ENCODE measurements at places on chromosomes 12 and 14.

DNA sequence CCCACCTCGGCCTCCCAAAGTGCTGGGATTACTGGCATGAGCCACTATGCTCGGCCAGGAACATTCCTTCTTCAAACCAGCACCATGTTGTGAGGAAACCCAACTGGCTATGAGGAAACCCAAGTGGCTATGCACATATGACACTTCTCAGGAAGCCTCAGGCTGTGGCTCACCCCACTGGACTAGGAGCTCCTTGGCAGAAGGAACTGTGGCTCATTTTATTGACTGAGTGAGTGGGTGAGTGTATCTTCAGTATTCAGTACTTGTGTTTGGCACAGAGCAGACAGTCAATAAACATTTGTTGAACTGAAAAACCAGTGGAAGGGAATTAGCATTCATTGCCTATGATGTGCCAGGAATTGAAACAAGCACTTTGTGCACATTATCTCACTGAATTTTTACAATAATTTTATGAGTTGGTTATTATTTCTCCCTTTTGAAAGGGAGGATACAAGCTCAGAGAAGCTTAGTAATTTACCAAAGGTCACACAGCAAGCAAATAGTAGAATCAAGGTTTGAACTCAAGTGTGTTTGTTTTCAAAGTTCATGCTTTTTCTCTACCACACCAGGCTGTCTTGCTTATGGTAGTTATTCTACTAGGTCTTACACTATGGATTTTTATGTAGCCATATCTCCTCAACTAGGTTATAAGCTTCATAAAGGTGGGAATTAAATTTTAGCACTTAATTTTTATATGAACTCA is 121.6 kb downstream of the VEZT start:
- DNase-seq: no peak

GRCh38 chr12:46711756-46712155 is 114.0 kb downstream of the SLC38A4 start:
- no peak for DNase-seq

- DNase-seq: no peak
Observed at GRCh38 chr12:93297032-93297431, 80.7 kb upstream of the NUDT4 start.

GRCh38 chr12:101806265-101806664 is 24.5 kb downstream of the GNPTAB start:
- no peak for DNase-seq

DNA sequence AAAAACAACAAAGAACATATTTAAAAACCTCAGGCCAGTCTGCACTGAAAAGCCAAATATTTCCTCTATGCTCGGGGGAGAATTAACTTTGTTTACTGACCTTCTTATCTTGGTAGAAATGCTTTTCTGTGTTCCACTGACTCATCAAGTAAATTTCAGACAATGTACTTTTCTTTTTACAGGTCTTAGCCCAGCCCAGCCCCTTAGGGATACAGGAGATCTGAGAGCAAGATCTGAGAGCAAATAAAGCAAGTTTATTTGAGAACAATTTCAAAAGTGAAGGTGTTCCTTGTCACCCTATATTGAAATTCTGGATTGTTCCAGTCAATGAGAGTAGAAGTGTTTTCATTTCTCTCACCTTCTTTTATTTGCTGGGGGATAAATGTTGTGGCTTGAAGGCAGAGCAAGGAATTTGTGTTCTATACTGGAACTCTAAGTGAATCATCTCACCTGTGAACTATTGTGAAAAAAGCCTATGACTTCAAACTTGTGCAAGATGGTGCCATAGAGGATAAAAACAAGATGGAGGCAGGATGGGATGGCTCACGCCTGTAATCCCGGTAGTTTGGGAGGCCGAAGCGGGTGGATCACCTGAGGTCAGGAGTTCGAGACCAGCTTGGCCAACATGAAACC is 7.9 kb upstream of the GPRC5A start:
- no peak for DNase-seq

DNA sequence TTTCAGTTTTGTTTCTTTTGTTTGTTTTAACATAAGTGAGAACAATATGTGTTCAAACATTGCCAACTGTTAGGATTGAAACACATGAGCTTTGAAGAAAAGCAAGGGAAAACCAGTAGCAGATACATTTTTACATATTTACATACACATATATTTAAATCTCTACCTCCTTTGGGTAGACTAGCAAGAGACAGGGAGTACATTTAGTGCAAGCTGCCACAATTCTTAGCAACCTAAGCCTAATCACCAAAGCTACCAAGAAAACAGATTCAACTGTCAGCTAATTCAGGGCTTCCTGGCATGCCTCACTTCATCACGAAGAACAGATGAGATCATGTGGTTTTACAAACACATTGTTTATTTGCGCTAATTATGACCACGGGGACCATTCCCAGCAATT is 143.1 kb downstream of the PRIMA1 start:
- no peak for DNase-seq

DNA sequence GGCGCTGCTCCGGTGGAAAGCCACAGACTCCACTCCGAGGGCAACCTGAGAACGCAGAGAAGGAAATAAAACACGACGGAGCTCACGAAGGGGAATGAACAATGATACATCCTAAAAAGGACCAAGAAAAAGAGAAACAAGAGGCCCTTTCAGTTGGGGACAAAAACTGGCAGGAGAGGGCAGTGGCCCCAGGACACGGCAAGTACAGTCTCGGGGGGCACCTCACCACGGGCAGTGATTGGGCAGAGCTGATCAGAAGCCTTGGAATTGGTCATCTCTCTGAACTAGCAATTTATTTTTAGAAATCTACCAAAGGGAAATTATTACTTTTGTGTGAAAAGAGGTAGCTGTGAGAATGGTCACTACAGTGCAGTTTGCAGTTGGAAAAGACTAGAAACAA is 27.9 kb downstream of the CCDC92 start:
- no peak for DNase-seq

DNA sequence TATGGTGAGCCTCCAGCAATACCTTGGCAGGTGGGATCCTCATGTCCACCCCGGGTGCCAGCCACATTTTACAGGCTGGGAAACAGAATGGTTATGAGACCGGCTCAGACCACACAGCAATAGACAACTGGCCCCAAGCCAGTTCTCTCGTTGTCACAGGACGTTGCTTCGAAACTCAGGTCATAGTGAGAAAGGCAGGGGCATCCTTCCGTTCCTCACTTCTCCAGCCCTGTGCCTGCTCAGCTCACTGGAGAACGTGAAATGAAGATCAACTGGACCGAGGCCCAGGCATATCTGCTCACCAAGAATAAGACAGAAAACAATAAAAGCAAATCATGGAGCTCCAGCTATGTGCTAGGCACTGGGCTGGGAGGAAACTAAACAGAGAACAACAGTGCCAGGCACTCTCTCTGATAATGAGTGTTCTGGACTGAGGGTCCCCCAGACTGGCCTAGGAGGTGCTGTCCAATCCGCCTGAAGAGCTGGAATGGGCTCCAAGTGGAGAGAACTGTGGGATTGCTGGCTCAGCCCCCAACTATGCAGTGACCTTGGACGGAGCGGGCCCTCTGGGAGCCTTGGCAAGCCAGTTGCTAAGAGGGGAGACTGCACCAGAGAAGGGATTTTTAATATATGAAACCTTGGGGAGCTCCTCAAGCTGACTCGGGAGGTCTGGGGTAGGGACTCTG is 18.8 kb upstream of the FAIM2 start:
- DNase-seq: no peak

- DNase-seq: no peak
Observed at GRCh38 chr12:97490141-97490540, 27.5 kb downstream of the RMST start.

GRCh38 chr12:49331380-49332222 is 5.4 kb downstream of the C1QL4 start:
- DNase-seq: no peak

- no peak for DNase-seq
Observed at GRCh38 chr14:69711065-69711464, 55.9 kb upstream of the SRSF5 start.

GRCh38 chr14:55126932-55127459 is 2.1 kb upstream of the LGALS3 start:
- DNase-seq: no peak

DNA sequence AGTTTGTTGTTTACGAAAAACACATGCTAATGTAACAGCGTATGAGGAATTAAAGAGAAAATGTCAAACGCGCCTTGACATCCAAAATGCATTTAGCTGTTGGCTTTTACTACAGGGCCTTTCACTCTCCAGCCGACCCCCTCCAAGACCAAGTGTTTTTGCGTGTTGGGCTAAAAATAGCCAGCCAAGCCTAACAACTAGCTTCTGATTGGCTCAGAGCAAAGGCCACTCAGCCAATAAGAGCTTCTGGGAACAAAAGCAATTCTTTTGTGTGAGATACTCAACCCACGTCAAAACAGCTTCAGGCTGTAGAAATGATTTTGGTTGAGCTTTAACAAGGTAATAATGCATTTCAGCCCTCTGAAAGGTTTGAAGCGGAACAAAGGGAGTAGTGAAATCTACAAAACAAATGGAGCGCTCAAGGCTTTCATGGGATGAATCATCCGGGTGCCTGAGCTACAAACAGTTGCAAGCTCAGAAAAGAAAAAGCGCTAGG is 198.7 kb upstream of the DCN start:
- DNase-seq: peak; percentile 82

GRCh38 chr14:92430686-92431085 is 82.9 kb upstream of the RIN3 start:
- no peak for DNase-seq

GRCh38 chr12:24911271-24911791 is 37.6 kb downstream of the BCAT1 start:
- no peak for DNase-seq

DNA sequence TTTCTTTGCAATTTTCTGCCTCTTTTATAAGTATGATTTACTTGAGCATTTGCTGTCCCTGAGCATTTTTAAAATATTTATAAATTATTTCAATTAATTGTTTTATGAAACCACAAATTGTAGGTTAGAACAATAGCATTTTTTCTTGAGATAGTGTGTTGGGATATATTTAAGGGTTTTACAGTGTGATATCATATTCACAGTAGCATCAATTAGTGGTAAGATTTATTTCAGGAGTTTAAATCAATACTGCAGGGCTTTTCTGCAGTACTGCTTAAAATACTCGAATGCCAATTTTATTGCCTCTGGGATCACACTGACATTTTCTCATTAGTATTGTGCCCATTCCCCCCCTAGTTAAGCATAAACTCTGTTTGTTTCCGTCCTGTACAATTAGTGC is 82.2 kb downstream of the BHLHE41 start:
- DNase-seq: no peak

DNA sequence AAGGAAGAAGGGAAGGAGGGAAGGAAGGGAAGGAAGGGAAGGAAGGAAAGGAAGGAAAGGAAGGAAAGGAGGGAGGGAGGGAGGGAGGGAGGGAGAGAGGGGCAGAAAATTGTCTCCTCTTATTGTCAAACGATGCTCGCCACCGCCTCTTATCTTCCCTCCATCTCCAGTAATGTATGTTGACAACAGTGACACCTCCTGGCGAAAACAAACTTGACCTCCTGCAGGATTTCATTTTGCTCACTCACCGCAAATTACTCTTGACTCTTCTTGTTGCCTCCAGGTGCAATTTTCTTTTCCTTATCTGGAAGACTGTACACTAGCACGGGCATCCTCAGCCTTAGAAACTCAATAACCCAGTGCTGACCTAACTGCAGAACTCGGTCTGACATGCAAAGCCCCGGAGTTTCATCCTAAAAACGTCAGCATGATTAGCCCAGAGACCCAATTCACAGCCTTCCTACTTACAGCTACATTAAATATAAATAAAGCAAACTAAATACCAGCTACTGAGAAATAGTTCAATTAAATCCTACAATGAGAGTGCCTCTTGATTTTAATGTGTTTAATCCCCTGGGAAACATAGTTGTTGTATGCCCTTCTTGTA is 512.4 kb upstream of the TMPO start:
- peak; percentile 4 for DNase-seq

DNA sequence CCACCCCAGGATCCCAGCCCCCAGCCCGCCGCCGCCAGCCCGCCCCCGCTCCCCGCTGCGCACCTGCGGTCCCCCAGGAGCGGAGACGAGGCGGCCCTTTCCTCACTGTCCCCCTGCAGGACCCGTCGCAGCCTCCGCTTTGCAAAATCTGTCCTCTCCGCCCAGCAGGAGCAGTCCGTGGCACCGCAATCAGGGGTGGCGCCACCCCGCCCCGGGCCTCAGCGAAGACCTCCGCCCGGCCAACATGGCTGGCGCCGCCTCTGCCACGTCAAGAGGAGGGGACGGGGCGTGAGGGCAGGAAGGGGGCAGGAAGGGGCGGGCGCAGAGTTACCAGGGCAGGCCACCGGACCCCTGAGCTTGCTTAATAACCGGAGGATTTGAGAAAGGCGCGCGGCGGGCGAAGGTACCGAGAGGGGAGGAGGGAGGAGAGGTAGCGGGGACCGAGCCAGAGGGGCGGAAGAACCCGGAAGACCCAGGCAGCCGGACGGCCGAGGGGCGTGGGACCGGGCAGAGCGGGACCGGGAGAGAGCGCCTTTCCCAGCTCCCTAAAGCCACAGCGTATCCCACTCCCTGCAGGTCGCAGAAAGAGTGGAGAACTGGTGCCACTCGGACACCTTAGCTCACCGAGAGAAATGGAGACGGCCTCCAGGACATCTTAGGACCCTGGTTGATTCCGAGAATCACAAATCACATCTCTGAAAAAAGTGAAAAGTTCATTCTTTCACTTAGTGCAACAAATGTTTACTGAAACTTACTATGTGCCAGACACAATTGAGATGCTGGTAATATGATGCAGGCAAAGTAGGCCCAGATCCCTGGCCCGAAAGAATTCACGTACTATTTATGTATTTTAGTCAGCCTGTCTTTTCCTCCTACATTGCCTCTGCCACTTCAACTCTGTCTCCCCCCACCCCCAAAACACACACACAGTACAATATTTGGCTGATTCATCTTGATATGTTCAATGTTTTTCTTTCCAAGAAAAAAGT is at the start of gene SEC23A:
Gene SEC23A, minus strand, starts transcription at position 267 of the 989 bp plus-strand sequence. CDS start 7,117 bp downstream, outside the sequence.
- DNase-seq: peak; percentile 12

DNA sequence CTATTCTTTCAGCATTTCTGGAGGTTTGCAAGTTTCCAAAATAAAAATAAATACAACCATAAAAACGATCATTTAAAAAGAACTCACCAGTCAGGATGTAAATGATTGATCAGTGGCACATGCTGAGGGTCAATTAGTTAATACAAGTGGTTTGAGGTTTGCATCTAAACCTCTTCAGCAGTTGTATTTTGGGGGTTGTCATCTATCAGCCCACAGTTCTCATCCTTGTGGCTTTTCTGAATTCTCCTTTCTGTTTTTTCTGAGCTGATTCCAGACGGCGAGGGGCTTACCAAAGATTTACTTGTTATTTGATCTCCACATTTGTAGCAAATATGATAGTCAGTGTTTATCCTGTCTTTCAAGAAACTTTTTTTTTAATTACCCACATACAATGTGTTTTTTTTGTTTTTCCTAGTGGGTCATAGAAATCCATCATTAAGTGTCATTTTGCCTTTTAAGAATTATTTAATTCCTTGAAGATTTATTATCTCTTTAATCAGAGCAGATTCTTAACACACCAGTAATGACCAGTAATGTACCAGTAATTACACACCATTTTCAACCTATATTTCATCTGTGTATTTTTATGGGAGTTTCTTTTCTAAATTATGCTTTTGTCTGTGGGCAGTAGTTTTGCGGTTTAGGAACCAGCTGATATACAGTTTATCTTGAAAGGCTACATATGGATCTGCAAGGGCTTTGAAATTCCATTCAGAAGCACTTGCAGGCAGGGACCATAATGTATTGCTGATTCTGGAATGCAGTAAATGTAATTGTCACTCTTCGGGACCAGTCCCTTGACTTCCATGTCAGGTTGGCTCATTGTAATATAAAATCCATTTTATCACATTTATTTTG is 56.3 kb upstream of the DAAM1 start:
- no peak for DNase-seq

Data from glomerular endothelial cell (primary cell).